ENCODE measurements at places on chromosomes 1 and 21. TPM values are rescaled to one million over a fixed set of nuclear protein-coding genes. Genes with fewer than 3 reads are reported as not detected.

ATAD3C gene
- not detected for total RNA-seq

OR2AK2 gene
- total RNA-seq: not detected

WNT3A gene
- not detected for total RNA-seq

PTGFR gene
- total RNA-seq: not detected

HSD17B7 gene
- total RNA-seq: 8.0 TPM

CACHD1 gene
- 1.5 TPM for total RNA-seq

FBXO2 gene
- total RNA-seq: 8.7 TPM

APOBEC4 gene
- total RNA-seq: not detected

GLIS1 gene
- 0.08 TPM for total RNA-seq

KCND3 gene
- 0.05 TPM for total RNA-seq

AMY1C gene
- total RNA-seq: not detected

POU3F1 gene
- not detected for total RNA-seq

ACTL8 gene
- total RNA-seq: 1.5 TPM

Measured in A549 treated with CORT108297 at 1 μM for 4 hours (cell line).